ENCODE measurements at places on chromosomes 7 and 10.

DNA sequence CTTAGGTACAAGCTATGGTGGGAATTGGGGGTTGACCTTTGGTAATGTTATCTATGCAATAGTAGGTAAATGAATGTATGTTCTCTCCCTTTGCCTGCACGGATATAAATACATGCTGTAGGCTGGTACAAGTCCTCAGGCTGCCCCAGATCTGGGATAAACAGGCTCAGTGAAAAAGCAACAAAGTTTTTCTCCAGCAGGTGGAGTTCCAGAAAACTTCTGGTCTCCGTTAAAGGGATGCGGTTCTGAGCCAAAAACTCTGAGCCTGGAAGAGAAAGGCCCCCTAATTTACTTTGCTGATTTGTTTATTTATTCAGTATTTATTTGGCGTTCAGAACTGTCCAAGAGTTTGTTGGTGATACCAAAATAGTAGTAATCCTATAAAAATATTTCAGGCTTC lies 204.7 kb downstream of the ADRA2A start:
- DNase-seq = no peak

GRCh38 chr10:63702092-63702491 lies 180.9 kb downstream of the REEP3 start:
- no peak for DNase-seq

DNA sequence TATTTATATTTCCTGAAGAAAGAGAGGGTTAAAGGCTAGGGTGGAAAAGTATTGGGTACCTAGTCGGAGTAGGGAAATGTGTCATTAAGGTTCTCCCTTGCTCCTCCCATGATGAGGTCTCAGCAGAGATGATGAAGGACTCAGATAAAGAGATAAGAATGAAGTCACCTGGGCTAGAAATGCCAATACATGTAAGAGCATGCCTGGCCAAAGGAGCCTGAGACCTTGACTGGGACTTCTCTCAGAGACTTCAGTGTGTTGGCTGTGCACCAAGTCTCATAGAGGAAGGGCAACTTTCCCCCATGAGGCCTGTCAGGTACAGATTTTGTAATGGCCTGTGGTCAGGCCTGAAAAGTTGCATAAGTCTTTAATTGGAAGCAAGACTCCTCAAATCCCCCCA lies 361.0 kb upstream of the CDC14C start:
- DNase-seq = no peak

GRCh38 chr10:51251110-51251509 lies 176.8 kb downstream of the PRKG1 start:
- DNase-seq = no peak

DNA sequence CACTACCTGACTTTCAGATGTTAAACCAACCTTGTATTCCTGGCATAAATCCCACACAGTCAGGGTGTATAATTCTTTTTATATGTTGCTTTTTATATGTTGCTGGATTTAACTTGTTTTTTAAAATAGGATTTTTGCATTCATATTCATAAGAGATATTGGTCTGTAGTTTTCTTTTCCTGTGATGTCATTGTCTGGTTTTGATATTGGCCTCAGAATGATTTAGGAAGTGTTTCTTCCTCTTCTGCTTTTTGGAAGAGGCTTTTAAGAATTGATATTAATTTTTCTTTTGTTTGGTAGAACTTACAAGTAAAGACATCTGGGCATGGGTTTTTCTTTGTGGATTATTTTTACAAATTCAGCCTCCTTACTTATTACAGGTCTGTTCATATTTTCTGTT lies 93.1 kb downstream of the CARD11 start:
- DNase-seq = no peak

GRCh38 chr10:4061441-4061951 lies 276.5 kb upstream of the KLF6 start:
- DNase-seq = no peak

GRCh38 chr7:106666353-106666752 lies 5.4 kb upstream of the CCDC71L start:
- DNase-seq = no peak

Measured in CD4-positive, alpha-beta T cell treated with Interleukin-4 for 4 hours (primary cell).